NCI-H1092 (cell line): ENCODE measurements at places on chromosomes 1 and 21.

GRCh38 chr1:41520951-41521752 lies 36.7 kb upstream of the EDN2 start:
- DNase-seq, result no peak

GRCh38 chr1:234535763-234536515 lies 57.0 kb upstream of the TARBP1 start:
- no peak for DNase-seq

- no peak for DNase-seq
These were observed 66.0 kb downstream of the COL18A1 start for GRCh38 chr21:45470773-45471524.

DNA sequence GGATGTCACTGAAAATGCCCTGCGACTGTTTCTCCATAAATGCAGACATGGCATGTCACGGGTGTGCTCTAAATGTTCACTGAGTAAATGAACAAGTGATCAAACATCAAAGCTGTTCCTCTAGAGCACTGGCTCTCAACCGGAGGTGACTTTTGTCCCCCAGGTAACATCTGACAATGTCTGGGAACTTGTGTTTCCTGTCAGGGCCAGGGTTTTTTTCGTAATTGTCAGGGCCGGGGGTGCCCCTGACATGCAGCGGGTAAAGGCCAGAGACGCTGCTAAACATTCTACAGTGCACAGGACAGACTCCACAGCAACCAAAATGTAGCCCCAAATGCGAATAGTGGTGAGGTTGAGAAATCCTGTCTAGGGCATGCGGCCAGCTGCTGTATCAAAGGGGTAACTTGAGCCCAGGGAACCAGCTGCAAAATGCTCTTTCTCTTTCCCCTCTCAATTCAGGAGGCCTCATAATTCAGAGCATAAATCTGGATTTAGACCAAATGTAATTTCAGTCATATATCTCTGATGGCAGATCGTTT lies 2.0 kb downstream of the ALDH4A1 start:
- peak; percentile 71 for DNase-seq

GRCh38 chr21:34844013-34844923 lies 175.5 kb downstream of the CLIC6 start:
- no peak for DNase-seq

- no peak for DNase-seq
These were observed 169.4 kb downstream of the ASTN1 start for GRCh38 chr1:176994931-176995596.

- no peak for DNase-seq
These were observed 17.0 kb downstream of the CD34 start for GRCh38 chr1:207893737-207894582.

- DNase-seq, result peak; percentile 55
These were observed 9.6 kb upstream of the ADORA1 start for GRCh38 chr1:203117611-203118575.

GRCh38 chr1:239987103-239987745 lies 104.5 kb upstream of the FMN2 start:
- peak; percentile 26 for DNase-seq

DNA sequence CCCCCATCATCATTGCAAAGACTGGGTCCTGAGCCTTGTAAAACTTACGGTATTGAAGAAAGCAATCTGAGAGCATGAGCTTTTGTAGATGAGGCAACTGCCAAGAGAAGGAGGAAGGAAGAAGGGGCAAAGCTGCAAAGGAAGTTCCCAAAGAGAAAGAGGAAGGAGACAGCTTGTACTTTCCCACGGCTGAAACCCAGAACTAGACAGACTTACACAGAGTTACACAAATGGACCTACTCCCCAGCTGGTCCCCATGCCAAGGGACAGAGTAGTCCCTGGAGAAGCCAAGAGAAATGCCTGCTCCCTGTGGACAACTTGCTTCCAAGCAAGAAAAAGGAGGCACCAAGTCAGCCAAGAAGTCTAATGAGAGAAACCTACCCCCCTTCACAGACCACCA lies 22.6 kb downstream of the SLC5A9 start:
- DNase-seq, result no peak
